Thoracic aorta (tissue), 2 donors: ENCODE measurements at places on chromosomes 11 and 22.

- DNase-seq = no peak
Measured at GRCh38 chr11:116042146-116042545, 537.9 kb upstream of the CADM1 start.

- no peak for DNase-seq
Measured at GRCh38 chr11:117369534-117369933, 41.9 kb downstream of the CEP164 start.

GRCh38 chr11:61447601-61448551 is 18.0 kb downstream of the SDHAF2 start:
- DNase-seq = no peak

- no peak for DNase-seq
Measured at GRCh38 chr11:78424334-78425270, 7.0 kb upstream of the GAB2 start.

DNA sequence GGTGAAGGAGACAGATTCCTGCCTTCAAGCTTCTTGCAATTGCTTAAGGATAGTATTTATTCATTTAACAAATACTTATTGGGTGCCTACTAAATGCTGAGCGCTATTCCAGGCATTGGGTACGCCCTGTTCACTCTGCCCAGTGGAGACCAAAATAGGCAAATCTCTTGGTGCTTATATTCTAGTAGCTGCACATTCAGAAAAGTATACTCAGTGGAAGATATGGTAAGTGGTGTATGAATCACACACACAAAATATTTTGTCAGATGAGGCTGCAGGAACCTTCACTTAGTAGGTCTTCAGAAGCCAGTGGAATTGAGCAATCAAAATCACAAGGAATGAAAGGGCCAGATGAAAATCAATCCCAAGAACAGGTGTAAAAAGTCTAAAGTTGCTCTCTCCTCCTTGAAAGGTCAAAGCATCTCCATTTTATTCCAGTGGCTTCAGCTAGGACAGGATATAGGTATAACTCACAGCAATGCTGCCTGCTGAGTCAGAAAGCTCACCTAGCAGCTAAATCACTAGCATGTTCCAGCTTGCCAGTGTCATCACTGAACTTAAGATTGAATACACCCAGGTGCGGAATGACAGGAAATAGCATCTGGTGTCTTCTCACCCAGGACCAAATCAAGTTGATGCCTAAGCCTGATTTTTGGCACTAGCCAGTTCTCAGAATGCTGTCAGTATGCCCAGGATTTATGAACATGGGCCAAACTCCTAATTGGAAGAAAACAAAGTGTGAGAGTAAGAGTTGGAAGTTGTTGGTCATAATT is 83.9 kb downstream of the AMOTL1 start:
- DNase-seq = no peak

GRCh38 chr11:1090600-1091331 is 16.1 kb downstream of the MUC2 start:
- no peak for DNase-seq

DNA sequence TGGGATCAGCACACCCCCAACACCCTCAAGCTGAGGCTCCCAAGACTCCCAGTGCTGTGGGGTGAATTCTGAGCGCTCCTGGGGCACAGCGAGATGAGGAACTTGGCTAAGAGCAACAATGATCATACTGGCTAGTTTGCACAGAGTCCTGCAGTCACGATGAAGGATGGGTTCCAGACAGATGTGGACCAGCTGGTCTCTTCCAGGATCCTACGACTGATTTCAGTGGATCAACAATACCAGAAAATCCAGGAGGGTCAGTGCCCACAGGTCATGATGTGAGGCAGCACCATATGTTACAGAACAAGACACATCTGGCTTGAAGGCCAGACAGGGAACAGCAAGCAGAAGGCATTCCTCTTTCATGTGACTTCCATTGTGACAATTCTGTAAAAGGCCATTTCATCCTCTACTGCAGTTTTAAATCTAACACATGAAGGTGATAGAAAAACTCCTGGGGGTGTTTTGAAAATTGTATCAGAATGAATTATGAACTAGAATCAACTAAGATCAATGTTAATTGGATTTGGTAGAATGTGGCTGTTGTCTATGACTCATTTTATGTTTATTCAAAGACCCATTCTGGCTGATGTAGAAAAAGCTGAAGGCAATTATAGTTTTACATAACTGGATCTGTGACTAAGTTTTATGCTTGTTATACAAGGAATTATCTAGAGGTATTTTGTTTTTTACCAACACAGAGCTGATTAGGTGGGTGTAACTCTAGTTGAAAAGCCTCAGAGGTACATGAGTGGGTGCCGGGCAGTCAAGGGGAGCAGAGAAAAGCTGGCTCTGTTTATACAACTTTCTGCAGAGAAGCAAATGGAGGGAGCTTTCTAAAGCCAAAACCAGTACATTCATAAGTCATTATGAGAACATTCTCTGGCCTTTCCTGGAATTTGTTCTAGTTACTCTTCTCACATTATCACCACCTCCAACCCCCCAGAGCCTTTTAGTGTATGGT is 29.1 kb downstream of the OR52K1 start:
- no peak for DNase-seq

DNA sequence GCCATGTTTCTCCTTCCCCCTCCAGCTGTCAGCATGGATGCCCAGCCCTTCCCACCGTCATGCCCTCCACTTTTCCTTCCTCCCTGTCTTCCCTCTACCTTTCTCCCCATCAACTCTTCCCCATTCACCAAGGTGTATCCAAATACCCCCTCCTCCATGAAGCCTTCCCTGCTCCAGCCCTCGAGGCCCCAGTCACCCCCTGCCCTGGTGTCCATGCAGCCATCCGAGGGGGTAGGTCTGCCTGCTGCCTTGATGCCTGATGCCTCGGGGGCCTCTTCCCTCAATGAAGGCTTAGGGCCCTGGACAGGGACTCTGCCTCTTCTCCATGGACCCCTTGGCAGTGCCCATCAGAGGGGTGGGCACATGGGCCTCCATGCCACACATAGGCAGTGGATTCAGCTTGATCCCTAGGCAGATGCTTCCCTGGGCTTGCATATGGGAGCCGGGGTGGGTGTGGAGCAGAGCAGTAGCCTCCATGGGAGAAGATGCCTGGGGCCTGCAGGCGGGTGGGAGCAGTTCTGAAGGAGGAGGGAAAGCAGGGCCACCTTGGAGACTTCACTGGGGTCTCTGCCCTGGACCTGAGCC is 795.8 kb downstream of the BRD1 start:
- DNase-seq = no peak

GRCh38 chr11:63375434-63375833 is 5.8 kb downstream of the SLC22A9 start:
- DNase-seq = no peak

DNA sequence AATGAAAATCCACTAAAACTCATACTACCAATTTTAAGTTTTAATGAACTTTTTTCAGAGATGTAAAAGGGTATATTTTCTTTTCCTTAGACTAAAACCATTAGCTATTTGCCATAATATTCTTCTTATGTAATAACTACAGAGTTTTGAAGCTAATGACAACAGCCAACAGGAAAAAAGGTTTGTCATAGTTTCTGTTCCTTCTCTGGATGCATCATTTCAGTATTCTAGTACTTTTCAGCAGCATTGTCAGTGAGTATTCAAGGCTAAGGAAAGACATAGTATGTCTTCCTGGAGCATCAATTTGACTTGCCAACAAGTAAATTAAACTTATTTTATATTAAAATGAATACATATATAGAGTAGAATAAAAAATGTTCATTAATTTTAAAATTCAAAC is 166.0 kb downstream of the METTL15 start:
- DNase-seq = no peak

GRCh38 chr11:71505781-71506180 is 21.3 kb upstream of the KRTAP5-7 start:
- no peak for DNase-seq

DNA sequence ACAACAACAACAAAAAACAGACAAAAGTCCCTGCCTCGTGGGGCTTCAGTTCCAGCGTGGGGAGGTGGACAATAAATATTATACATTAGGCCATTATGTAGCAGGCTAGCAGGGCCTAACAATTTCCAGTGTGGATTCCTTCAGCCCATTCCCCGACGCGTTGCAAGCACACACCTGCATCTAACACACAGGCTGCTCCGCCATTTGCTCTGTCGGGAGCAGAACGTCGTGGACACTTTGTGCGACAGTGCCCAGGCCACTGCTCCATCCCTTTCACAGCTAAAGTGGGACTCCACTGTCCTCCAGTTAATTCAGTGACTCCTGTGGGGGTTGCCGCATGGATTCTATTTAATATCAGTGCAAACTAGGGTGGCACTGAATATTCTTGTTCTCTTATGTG is 10.9 kb upstream of the FGF3 start:
- DNase-seq = no peak

GRCh38 chr22:29334696-29335344 is 19.3 kb upstream of the RASL10A start:
- DNase-seq = no peak

GRCh38 chr22:29202212-29203192 is 3.2 kb upstream of the EMID1 start:
- DNase-seq = no peak

GRCh38 chr11:39255648-39256047 is 2203.8 kb downstream of the LRRC4C start:
- DNase-seq = no peak

DNA sequence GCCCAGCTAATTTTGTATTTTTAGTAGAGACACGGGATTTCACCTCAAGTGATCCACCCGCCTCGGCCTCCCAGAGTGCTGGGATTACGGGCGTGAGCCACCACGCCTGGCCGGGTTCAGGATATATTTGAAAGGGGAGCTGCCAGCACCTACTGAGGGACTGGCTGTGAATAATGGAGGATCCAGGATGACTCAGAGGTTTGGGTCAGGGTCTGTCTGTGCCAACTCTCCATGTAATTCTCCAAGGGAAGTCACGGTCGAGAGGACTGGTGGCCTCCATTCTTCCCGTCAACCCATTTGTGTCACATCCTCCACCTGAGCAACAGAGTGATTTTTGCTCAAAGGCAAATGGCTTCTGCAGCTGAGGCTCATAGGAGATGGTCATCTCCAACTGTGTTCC is 3.6 kb upstream of the ARRB1 start:
- no peak for DNase-seq

DNA sequence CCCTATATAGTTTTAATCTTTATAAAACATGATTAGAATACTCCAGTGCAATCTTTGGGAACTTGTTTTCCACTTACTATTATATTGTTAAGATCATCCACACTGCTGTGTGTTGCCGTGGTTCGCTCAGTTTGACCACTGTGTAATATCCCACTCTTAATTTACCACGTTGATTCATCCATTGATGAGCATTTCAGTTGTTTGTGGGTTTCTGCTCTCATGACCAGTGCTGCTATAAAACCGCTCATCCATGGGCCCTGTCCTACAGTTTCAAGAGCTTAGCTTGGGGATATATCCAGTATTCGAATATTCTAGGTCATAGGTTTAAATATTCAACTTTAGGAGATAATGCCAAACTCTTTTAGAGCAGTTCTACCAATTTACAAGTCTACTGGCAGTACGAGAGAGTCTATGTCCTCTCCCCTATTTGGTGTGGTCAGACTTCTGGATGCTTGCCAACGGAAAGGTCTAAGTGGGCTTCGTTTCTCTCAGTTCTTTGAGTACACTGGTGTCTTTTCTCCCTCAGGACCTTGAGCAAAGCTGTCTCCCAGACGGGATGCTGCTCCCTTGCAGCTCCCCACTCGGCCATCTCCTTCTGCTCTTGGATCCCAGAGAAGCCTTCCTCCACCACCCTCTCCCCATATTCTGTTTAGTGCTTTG is 94.9 kb upstream of the ALX4 start:
- DNase-seq = no peak

GRCh38 chr22:41074941-41075710 is 17.3 kb upstream of the EP300 start:
- DNase-seq = no peak

DNA sequence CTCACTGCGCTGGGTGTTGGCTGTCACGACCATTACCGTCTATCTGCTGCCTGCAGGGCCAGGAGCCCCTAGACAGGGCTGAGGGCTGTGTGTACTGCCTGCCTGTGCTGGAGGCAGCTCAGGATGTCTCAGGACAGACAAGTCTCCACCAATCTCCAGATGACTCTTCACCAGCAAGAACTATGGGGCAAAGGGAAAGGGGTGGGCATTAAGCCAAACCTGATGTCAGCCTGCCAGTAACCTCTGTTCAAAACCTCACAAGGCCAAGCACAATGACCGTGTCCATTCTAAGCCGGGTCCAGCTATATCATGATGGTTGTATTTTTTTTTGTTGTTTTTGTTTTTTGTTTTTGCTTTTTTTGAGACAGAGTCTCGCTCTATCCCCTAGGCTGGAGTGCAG is 31.6 kb downstream of the MAFF start:
- no peak for DNase-seq

GRCh38 chr22:32994041-32994830 is 63.9 kb downstream of the SYN3 start:
- DNase-seq = no peak

DNA sequence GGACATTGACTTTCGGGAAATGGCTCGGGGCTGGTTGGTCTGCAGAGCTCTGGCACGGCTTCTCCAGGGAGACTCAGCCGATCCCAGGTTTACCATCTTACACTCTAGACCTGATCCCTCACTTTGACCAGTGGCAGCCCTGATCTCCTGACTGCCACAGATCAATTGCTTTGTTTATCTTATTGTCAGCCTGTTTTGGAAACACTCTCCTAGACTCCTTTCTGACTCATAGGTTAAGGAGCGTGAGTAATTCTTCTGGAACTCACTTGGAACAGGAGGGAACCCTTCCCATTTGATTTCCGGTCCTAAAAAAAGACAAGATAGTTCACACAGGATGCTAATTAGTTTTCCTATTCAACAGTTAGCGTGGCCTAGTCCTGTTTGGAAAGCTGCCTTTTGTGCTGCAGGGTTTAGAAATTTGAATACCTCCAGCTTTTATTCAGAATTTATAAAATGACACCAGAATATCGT is 16.0 kb upstream of the BMAL1 start:
- no peak for DNase-seq

DNA sequence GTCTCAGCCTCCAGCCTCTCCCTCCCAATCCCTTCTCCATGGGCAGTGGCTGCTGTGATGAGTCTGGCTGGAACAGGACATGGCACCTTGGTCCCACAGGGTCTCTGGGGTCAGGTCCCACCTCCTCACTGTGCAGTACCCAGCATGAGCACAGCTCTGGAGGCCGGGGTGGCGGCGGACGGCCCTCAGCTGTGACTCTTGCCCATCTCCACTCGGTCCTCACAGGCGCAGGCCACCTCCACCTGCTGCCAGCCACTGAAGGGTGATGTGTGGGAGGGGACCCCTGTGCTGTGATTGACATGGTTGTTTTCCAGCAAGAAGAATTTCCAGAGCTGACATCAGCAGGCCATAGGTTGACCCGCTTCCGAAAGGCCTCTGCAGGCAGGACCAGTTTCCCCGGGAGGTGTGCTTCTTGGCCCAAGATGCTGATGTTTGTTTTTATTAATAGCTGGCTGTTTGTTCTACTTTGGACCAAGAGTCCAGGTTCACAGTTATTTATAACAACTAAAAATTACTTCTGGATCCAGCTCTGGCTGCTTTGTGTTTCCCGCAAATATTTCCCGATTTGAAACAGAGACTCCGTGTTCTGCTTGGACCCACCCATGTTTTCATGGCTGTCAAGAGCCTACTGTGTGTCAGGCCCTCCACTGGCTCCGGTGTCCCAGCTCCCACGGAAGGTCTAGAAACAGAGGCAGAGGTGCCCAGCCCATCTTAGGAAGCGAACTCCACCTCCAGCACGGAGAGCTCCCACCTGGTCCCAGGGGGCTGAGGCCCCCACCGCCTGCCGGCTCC is 45.7 kb downstream of the SCUBE1 start:
- no peak for DNase-seq

- DNase-seq = no peak
Measured at GRCh38 chr11:126257764-126258163, 10.9 kb downstream of the SRPRA start.

- no peak for DNase-seq
Measured at GRCh38 chr11:94910270-94910669, 63.1 kb downstream of the CWC15 start.

- DNase-seq = no peak
Measured at GRCh38 chr11:93131709-93132108, 66.1 kb downstream of the SLC36A4 start.
